GM19239 (cell line): ENCODE measurements at places on chromosomes 16 and 17.
A peak's percentile ranks its signal among the peaks of the same experiment; 100 is the strongest.

DNA sequence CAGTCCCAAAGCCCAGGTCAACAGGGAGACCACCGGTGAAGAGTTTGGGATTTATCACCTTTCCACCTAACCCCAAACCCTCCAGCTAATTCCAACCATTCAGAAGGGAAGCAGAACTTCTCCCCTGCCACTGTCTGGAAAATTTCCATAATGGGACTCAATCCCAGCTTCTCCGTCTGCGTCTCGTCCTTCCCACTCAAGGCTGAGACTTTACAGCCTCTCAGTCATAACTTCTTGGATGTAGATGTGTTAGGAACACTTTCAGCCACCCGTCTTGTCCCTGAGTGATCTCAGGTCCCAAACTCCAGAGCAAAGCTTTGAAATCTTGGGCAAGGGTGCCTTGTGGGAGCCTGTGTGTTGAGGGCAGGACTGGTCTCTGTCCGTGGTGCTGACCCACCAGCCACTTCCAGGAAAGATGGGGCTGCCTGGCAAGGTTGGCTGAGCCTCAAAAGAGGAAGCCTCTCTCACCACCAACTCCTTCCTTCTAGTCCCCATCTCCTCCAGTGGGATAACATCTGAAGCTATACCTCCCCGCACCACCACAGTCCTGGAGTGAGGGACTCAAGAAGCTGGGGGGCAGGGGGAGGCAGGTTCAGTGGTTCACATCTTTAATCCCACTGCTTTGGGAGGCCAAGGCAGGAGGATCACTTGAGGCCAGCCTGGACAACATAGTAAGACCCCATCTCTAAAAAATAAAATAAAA is 9.3 kb downstream of the GAS2L2 start:
- DNase-seq, result peak; percentile 53

GRCh38 chr17:12519956-12520594 is 145.6 kb upstream of the MYOCD start:
- DNase-seq, result no peak

GRCh38 chr17:36184023-36184765 is 7.8 kb upstream of the TBC1D3B start:
- DNase-seq, result no peak

GRCh38 chr16:57601801-57602478 is 26.5 kb upstream of the ADGRG1 start:
- DNase-seq, result no peak

DNA sequence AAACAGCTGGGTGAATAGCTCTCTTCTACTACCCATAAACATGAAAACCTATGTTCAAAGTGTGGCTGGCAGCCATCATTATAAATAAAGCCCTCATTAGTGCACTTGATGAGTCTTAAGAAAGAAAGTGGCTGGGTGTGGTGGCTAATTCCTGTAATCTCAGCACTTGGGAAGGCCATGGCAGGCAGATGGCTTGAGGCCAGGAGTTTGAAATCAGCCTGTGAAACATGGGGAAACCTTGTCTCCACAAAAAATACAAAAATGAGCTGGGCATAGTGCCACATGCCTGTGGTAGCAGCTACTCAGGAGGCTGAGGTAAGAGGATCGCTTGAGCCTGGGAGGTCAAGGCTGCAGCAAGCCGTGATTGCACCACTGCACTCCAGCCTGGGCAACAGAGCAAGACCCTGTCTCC is 28.3 kb upstream of the APPBP2 start:
- DNase-seq, result no peak

DNA sequence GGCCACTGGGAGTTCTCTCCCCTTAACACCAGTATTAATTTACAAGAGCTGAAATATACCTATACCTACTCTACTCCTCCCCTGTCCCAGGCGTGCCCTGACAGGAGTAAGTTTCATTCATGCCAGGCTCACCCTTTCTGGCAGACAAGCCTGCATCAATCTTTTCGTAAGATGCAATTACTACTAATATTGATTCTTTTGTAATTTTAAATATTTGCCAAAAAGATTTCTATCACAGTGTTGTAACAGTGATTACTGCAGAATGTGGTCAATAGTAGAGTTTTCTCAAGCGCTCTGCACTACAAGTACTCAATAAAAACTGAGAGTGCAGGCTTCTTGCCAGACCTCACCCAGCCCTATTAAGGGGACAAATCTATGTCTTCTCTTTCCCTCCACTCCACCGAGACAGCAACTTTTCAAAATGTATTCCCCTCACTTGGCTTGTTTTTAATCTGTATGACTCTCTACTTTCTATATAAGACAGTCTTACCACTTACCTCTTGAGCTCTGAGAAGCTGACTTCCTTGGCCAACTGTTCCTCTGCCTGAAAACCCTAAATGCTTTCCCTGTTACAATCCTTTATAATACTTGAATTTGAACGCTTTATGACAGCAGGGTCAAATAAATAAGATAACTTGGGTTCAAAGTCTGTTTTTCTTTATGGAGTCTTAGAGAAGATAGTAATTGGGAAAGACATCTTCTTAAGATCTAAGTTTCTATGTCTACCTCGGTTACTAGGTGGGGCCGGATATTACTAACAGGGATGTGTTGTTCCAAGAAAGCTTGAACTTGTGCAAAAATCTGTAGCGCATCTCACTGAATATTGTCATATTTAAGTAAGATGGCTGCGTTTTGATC is at the start of gene TMIGD1:
Gene TMIGD1 (minus strand): TSS at position 555 of the 858 bp plus-strand sequence. CDS start 1,924 bp downstream, outside the sequence.
- no peak for DNase-seq

DNA sequence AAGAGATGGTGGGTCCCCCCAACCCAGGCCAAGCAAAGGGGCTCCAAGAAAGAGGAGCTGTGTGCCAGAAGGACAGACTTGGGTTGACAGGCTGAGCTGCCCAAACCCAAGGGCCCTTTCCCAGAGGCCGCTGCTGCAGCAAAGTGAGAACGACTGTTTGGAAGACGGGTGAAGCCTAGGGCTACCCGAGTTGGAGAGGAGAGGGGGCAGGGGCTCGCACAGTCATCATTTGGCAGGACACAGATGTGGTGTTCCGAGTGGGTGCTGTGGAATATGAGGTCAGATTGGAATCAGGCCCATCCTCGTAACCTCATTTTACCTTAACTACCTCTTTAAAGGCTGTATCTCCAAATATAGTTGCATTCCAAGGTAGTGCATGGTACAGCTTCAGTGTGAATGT is 5.3 kb upstream of the MFAP4 start:
- no peak for DNase-seq

DNA sequence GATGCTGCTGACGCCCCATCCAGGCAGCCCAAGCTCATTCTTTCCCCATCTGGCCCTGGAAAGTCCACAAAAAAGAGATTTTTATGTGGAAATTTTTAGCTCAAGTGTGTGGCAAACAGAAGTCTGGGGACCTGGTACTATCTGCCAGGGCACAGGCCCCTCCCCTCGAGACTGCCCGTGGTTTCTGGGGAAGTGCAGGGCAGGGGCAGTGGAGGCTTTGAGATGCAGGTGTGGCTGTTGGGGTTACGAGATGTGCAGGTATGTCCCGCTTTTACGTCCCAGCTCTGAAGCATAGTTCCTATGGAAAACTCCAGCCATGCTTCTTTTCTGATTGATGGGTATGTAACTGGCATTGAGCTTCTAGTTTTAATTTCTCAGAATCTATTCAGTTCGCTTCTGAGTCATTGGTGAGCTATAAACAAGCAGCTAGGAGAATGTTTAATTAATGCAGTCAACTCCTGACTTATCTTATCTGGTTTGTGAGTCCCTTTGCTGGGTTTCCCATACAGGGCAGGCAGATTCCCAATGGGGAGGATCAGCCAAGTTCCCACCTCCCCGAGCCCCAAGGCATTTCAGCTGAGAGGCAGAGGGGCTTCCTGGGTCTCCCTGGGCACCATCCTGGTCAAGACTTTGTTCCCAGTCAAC is 16.2 kb downstream of the TBX4 start:
- DNase-seq, result no peak

DNA sequence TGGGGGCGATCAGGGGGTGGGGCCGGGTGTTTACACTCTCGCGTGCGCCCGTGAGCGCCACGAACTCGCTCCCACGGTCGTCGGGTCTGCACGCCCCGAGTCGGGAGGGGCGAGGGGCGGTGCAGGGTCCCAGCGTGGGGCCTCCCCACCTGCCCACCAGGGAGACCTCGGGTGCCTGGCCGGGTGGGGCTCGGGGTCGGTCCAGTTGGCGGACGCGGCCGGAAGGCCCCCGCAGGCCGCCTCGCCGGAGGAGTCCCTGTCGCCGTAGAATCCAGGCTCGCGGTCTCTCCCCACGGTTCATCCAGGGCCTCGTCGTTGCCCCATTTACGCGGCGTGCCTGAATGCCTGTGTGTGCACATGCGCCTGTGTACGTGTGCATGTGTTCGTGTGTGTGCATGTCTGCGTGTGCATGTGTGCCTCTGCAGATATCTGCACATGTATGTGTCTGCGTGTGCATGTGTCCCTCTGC is 510 bp upstream of the RAB40B start:
- no peak for DNase-seq

GRCh38 chr16:15739950-15740349 is 89.9 kb downstream of the NDE1 start:
- DNase-seq, result no peak

GRCh38 chr16:77715145-77715544 is 7.2 kb upstream of the NUDT7 start:
- DNase-seq, result no peak

DNA sequence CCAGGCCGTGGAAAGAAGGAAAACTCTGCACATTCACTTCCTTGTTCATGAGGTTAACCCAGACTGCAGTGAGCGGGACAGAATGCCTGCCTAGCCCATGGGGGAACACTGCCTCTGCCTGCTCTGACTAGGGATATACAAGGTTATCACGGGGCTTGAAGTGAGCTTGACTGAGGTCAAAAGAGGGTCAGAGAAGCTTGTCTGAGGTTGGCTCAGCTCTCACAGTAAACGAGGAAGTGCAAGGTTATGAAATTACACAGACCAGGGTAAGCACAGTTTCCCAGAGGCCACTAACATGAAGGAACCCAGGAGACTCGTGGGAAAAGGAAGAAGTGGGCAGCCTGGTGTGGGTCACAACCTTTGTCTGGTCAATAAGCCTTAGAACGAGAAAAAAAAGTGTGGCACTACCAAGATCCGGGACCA is 28.7 kb downstream of the HIC1 start:
- DNase-seq, result no peak

DNA sequence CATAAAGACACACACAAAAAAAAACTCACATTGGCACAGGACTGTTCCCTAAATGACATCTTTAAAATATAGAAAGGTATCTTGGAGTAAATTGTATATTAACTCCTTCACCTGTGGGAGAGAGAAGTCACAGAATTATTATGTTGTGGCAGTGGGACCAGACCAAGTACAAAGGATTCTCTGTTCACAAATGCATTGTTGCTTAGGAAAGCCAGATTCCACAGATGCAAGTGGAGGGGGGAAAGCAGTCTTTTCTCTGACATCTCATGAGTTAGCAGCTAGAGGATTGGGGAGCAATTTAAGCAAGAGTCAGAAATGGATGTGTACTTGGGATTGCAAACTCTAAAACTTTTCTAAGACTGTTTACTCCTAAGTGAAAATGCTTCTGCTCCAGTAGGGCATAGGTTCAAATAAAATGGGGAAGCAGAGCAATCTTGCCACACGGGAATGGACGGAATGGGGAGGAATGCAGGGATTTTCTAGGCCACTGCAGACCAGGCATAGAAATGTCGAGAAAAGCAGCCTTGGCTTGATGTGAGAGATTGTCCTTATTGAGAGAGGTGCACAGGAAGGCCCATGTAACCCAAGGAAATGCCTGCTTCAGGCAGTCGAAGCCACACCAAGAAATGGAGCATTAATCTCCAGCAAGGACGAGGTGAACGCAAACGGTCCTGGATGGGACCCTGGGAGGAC is 4.1 kb upstream of the PMP22 start:
- no peak for DNase-seq

GRCh38 chr17:73838815-73839214 is 194.6 kb upstream of the SDK2 start:
- no peak for DNase-seq
